ENCODE measurements at places on chromosomes 2 and 18. TPM values are rescaled to one million over a fixed set of nuclear protein-coding genes. Genes with fewer than 3 reads are reported as not detected.

DNA sequence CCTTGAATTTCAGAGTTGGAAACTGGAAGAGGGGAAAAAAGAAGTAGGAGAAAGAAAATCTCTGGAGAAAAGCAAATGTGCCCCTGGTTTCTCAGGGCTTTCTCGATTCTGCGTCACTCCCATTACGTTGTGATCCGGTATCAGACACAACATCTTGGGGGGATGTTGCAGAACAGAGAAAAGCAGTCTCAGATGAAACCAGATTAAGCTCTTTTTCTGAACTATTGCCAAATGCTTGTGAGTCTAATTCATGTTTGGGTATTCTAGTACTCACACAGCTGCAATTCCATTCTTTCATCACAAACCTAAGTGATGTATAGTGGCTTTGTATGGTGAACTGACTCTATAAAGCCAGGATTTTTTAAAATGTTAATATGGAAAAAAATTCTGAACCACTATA is 233.2 kb downstream of the TCF4 start:
- DNase-seq: no peak

- DNase-seq: no peak
These were observed 230.4 kb upstream of the HS6ST1 start for GRCh38 chr2:128549094-128549493.

DNA sequence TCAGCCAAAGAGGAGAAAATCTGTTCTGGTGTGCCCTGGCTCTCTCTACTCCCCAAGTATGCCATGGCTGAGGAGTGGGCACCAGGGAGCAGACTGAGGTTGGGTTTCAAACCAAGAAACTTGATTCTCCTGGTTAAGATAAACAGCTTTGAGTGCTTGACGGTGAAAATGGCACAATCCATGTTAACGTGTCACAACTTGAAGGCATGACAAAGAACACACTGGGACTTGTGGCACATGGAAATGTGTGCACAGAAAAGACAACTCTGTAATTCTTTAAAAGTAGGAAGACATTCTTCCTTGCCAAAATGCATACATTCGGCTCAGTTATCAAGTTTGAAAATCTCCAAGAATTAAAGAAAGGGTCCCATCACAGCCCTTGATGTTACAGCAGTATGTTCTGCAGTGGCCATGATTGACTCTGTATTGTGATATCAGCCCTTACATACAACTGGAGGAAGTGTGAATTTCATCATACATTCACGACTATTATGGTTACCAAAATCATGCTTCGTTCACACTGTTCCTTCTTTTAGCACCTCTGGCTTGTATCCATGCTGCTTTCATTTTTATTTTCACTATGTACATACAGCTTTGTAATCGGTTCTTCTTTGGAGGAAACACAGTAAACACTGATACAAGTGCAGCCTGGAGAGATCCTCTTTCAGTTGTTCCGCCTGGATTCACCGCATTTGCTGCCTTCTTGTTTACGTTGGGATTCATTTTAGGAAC is 15.6 kb upstream of the ACTG2 start:
- DNase-seq: no peak

- no peak for DNase-seq
These were observed 49.3 kb downstream of the OLA1 start for GRCh38 chr2:174198846-174199564.

GRCh38 chr2:156320486-156321098 is 11.9 kb downstream of the NR4A2 start:
- no peak for DNase-seq

DNA sequence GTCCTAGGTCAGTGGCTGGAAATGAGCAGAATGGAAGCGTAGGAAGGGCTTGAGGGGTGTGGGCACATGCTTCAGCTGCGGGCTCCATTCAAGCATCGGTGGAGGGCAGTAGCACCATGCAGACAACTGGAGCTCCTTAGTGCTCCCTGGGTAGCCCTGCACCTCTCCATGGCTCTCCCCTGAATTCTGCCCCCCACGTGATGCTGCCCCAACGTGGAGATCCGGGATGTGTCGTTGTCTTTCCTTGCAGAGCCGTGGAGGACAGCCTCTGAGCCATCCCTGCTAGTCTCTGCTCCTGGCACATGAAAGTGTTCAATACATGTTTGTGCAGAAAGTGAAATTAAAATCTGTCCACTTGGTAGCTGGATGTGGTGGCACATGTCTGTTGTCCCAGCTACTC is 94.5 kb downstream of the SH3RF3 start:
- no peak for DNase-seq

GRCh38 chr2:213627054-213627710 is 342.9 kb downstream of the SPAG16 start:
- no peak for DNase-seq

- DNase-seq: no peak
These were observed 45.7 kb downstream of the MEMO1 start for GRCh38 chr2:31965094-31965493.

DNA sequence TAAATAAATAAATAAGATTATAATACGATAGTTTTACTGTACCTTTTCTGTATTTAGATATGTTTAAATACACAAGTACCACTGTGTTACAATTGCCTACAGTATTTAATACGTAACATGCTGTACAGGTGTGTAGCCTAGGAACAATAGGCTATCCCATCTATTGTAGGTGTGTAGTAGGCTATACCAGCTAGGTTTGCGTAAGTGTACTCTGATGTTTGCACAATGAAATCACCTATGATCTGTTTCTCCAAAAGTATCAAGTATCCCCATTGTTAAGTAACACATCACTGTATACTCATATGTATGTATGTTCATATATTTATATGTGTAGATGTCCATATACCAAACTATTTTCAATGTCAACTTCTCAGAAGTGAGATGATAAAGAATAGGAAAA is 118.2 kb upstream of the RND3 start:
- DNase-seq: no peak

GRCh38 chr2:44579115-44579836 is 217.5 kb downstream of the CAMKMT start:
- DNase-seq: no peak

- DNase-seq: no peak
These were observed 139.7 kb upstream of the TFPI start for GRCh38 chr2:187693923-187694322.

Gene IGFBP5
- polyA plus RNA-seq: 516 TPM
